ENCODE measurements at places on chromosomes 3 and 15.

DNA sequence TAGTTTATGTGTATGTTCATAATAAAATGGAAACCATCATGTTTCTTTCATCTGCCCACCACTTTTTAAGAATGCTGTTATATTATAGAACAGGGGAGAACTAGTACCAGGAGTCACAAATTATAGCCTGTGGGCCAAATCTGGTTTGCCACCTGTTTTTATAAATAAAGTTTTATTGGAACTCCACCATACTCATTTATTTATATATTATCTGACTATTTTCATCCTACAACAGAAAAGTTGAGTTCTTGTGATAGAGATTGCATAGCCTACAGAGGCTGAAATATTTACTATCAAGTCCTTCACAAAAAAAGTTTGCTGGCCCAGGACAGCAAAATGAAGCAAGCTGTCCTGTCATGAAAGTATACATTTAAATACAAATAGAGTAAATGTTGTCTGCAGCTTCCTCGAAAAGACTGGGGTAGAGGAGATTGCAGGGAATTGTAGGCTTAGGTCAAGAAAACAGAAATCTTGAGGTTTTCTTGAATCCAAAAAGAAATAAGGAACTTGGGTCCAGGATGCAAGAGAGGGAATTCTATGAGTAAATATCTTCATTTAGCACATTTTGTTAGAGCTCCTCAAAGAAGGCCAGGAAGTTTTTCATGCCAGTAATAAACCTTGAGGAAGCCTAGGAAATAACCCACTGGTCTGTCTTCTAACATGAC is 41.1 kb downstream of the FILIP1L start:
- DNase-seq = no peak

GRCh38 chr15:48025118-48025517 is 95.7 kb upstream of the SLC24A5 start:
- DNase-seq = no peak

DNA sequence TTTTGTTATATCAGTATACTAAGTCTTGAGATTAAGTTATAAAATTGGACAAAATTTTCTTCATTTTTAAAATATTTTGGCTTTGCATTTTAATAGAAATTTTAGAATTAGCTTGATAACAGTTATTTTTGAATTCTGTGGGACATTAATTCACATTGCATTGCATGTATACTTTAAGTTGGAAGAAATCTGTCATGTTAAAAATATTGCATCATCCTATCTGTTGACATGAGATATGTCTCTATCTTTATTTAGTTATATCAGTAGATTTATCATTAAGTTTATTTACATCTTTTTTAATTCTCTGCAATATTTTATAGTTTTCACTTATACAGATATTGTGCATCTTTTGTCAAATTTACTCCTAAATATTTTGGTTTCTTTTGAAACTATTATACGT is 904.6 kb upstream of the NR2F2 start:
- DNase-seq = no peak

DNA sequence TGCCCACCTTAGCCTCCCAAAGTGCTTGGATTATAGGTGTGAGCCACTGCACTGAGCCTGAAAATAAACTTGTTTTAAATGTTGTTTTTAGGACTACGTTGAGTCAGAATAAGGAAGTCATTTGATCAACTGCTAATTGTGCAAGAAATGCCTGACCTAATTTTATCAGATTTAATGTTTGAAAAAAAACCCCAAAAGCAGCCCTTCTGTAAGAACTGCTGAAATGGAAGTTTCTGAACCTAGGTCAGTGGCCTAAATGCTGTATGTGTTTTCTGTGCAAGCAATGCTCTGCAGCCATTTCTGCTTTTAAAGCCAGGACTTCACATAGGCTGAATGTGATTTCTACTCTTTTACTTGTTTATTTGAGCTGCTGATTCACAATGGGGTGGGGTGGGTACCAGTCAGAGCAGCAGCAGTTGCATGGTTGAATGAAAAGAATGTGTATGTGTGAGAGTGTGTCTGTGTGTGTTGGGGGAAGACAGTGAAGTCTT is 6.6 kb downstream of the GPX1 start:
- DNase-seq = no peak

DNA sequence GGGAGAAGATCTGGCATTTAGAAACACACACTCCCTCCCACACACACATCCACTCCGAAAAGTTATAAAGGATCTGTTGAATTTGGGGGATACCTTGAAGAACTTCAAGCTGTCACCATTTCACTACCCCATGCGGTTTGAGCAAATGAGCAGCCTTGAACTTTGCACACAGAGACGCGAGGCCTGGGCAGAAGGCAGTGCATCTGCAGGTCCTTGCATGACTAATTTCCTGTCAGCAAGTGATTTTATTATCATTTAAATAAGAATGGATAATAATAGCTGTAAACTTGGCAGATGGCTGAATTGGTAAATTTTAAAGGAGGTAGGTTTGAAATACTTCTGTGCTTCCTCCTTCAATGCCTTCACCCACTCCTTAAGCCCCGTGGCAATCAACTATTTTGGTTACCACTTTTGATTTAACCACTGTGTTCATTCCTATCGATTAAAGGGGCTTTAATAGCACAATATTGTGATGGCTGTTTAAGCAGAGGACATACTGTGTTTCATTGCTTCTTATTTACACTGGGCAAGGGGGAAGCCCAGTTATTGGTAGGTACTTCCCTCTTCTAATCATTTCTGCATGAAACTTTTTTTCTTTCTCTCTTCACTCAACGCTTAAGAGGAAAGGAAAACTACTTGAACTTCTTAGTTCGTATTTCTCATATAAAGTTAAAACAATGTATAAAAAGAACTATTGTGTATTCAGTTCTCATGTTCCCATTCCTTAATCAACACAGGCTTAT is 108.1 kb downstream of the ROBO2 start:
- no peak for DNase-seq

DNA sequence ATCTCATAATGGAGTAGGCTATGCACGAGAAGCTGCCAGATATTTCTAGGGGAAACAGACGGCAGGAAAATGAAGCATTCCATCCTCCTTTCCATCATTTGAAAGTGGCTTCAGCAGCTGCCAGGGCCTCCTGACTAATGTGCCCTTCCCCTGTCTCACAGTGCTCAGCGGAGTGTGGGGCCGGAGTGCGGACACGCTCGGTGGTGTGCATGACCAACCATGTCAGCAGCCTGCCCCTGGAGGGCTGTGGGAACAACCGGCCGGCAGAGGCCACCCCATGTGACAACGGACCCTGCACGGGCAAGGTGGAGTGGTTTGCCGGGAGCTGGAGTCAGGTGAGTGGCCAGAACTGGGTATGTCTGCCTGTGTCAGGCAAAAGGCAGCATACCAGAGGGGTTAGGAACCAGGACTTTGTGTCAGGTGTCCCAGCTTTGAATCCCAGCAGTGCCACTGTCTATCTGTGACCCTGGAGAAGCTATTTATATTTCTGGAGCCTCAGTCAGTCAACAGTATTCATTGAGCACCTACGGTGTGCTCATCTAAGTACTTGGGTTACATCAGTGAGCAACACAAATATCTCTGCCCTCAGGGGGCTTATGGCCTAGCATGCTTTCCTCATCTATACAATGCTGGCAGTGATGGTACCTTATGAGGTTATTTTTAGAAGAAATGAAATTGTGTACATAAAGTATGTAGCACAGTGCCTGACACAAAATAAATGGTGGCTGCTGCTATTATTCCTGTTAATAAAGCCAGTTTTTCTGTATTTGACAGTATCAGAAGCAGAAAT is 52.4 kb upstream of the NR2E3 start:
- DNase-seq = no peak

DNA sequence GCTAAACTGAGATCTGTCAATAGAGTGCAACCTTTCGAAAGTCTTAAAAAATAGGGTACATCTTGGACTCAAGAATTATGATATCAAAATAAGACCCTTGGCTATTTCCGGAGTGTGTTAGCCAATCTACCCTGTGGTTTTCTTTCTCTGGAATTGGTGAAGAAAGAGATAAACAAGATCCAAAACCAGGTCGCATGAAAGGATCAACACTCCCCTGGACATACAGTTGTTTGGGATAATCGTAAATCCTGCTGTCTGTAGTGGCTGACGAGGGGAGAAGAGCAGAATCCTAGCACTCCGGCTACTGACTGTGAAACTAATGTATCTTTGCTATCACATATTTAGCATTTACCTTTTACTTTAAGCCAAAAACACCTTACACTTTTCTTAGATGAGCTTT is 30.9 kb downstream of the FNDC3B start:
- DNase-seq = no peak

DNA sequence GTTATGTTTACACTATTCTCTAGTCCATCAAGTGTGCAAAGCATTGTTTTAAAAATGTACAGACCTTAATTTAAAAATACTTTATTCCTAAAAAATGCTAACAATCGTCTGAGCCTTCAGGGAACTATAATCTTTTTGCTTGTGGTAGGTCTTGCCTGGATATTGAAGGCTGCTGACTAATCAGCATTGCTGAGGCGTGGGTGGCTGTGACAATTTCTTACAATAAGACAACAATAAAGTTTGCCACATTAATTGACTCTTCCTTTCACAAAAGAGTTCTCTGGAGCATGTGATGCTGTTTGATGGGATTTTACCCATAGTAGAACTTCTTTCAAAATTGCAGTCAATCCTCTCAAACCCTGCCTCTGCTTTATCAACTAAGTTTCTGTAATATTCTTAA is 384.0 kb upstream of the TGFBR2 start:
- DNase-seq = no peak

DNA sequence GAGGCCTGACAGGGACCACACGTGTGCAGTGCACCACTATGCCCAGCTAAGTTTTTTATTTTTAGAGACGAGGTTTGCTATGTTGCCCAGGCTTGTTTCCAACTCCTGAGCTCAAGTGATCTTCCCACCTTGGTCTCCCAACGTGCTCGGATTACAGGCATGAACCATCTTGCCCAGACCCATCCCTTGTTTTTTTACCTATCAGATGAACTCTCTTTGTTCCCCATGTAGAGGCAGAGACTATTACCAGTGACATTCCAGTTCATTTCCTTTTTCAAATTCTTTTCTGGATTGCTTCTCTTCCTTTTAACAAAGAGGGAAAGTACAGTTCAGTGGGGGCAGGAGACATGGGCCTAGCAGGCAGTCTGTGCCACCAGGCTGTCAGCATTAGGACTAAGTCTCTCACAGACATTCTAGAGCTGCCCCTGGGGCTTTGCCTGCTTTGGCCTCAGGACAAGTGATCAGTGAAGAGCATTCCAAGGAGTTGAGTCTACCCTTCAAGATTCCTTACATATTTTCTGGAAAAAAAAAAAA is 103.5 kb upstream of the SLC7A14 start:
- DNase-seq = no peak

DNA sequence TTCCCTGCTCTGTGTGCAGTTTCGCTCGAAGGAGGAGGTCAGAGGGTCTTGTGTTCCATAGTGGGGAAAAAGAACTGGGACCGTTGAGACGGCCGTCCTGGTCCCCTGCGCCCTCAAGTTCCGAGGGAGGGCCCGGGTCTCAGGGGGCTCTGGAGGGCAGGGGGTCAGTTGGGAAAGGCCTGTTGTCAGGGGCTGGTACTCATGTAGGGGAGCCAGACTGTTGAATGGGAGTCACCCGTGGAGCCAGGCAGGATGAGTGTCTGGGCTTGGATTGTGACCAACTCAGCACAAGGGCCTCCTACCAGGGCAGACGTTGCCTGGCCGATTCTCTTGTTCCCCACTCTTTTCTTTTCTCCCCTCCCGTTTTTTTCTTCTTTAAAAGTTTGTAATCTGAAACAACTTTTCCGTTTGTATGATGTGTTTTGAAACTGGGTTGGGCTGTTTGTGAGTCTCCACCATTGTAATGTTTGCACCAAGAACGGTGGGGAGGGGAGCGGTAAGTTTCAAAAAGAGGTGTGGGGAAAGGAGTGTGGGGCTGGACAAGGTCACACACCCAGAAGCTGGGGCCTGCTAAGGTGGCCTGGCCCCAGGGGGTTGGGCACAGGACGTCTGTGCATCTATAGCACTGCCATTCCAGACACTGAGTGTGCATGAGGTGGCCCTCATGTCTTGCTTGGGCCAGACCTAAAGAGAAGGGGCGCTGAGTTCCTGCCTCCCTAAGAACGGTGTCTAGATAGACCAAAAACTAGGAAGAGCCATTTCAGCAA is 1.1 kb downstream of the CMTM7 start:
- peak; percentile 30 for DNase-seq

GRCh38 chr3:43779850-43780249 is 89.1 kb downstream of the ABHD5 start:
- DNase-seq = no peak

DNA sequence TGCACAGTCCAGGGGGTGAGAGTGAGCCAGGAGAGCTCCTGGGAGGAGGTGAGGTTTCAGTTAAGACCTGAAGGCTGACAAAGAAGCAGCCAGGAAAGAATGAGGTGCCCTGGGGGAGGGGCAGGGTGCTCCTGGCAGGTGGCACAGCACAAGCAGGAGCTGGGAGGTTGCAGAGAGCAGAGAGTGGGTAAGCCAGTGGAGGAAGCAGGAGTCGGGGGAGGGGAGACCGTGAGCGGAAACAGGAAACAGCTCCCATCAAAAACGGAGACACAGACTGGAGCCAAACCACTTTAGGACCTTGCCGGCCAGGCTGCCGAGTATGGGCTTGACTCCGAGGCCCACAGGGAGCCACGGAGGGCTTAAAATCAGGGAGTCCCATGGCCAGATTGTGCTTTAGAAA is 12.1 kb upstream of the FBLN2 start:
- DNase-seq = no peak

GRCh38 chr3:180311242-180311641 is 274.5 kb upstream of the PEX5L start:
- DNase-seq = no peak

DNA sequence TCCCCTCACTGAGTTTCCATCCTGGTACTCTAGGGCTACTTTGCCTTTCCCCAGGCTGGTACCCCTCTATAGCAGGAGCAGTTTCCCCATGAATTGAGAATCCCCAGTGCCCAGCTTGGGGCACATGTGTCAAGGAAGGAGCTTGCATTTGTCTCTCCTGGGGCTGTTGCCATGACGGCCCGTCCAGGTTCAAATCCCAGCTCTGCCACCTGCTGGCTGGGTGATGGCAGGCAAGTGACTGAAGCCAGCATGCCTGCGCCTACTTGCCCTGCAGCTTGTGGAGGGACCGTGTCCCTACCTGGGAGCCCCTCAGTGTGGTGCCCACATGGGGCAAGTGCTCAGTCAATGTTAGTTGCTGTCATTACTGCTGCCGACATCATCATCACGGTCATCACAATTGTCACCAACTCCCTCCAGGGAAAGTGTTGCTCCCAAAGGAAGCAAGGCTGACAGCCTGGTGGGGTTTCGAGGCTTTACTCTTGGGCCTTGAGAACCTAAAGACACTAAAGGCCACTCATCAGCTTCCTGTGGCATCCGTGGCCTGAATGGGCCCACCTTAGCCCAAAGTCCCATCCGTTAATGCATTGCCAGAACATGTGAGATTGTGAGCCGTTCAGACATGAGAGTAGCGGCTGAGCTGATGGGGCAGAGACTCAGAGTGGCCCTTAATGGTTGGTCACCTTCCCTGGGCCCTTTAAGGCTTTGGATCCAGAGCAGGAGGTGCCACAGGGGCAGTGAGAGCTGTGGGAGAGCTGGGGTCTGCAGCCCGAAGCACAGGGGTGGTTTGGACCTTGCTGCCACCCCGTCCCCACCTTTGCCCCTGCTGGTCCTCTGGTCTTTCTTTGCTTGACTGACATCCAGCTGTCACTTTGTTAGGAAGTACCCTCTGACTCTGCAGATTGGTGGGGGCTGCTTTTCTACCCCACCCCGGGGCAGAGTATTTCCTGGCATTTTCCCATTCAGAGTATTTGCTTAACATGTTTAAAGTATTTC is 144.4 kb downstream of the DNAJB8 start:
- peak; percentile 66 for DNase-seq
